Fibroblast of skin of scalp (primary cell): ENCODE measurements at places on chromosomes 1 and 21.

- DNase-seq = no peak
These were observed 3.9 kb upstream of the TNFRSF4 start for GRCh38 chr1:1217621-1218523.

GRCh38 chr21:34796518-34797200 is 127.9 kb downstream of the CLIC6 start:
- DNase-seq = no peak

GRCh38 chr1:92749024-92749634 is 35.8 kb downstream of the EVI5 start:
- DNase-seq = peak; percentile 67

DNA sequence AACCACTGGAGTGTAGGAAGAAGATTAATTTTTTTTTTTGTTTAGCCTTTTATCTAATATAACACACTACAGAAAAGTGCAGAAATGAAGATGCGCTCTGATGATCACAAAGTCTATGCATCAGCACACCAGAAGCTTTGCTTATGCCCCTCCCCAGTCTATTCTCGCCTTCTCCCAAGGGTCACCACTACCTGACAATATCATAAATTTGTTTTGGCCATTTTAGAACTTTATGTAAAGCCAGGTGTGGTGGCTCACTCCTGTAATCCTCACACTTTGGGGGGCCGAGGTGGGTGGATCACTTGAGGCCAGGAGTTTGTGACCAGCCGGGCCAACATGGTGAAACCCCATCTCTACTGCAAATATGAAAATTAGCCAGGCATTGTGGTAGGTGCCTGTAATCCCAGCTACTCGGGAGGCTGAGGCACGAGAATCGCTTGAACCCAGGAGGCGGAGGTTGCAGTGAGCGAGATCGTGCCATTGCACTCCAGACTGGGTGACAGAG is 231.3 kb downstream of the FOXD2 start:
- no peak for DNase-seq

GRCh38 chr1:37930246-37931101 is 16.4 kb downstream of the INPP5B start:
- no peak for DNase-seq

- no peak for DNase-seq
These were observed 5.1 kb upstream of the OLFML2B start for GRCh38 chr1:162028726-162029125.

- DNase-seq = no peak
These were observed 43.3 kb downstream of the IL23R start for GRCh38 chr1:67209521-67209920.

GRCh38 chr1:246301553-246302250 is 205.4 kb downstream of the SMYD3 start:
- no peak for DNase-seq

- DNase-seq = no peak
These were observed 131.9 kb upstream of the KCNJ6 start for GRCh38 chr21:38048167-38048566.

DNA sequence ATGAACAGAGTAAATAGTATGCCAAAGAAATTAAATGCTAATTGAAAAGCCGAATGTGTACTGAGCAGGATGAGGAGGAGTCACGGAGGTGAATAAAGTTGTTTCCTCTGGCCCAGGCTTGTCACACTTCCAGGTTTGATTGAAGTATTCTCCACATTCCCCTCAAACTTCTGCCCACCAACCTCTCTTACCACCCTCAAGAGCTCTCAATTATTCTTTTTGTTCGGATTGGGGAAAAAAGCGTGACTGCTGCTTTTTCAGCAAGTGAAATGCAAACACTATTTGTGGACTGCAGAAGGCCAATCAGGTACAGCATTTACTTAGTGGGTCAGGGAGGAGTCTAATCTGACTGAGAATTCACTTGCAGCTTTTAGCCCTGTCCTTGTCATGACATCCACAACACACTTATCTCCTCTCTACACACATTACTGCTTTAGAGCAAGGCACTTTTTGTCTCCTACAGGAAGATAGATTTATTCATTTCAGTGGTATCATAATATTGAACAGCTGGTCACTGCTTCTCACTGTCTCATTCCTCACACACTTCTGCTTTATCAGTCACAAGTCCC is 375.6 kb upstream of the PRMT6 start:
- DNase-seq = no peak

GRCh38 chr1:92291372-92291999 is 7.3 kb downstream of the GLMN start:
- DNase-seq = peak; percentile 62

DNA sequence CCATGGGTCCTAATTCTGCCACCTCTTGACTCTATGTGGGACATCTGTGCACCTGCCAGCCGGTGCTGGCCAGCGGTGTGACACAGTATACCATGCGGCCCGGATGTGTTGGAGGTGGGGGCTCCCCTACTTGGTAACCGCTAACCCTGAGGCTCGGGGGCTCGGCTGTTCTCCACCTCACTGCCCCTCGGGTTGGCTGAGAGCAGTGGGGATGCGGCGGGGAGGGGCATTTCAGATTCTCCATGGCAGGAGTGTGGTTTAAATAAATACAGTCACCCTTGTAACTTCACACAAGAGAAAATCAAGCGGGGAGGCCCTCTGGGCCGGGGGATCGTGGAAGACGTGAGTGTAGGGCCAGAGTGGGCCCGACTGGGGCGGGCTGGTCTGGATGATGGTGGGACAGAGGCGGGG is 11.0 kb downstream of the KRTAP10-1 start:
- no peak for DNase-seq

DNA sequence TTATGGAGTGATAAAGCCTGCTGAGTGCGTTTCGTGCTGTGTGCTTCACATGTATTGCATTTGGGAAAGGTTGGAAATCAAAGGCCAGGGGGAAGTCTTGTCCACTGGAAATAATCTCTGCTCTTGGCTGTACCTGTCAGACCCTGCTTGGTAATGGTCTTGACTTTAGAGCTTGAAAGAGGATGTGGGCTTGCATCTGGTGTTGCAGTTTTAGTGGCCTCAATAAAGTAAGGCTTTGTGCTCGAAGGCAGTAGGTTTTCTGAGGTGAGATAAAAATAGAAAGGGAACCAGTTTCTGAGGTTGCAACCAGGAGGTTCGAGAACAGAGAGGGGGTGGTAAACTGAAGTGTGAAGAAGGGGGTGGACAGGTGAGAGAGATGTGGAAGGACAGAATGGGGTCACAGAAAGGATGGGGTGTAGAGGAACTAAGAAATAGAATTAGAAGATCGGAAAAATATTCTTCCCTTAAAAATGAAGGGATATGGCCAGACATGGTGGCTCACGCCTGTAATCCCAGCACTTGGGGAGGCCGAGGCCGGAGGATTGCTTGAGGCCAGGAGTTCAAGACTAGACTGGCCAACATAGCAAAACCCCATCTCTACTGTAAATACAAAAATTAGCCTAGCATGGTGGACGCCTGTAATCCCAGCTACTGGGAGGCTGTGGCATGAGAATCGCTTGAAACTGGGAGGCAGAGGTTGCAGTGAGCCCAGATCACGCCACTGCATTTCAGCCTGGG is 1.5 kb downstream of the S100PBP start:
- no peak for DNase-seq

DNA sequence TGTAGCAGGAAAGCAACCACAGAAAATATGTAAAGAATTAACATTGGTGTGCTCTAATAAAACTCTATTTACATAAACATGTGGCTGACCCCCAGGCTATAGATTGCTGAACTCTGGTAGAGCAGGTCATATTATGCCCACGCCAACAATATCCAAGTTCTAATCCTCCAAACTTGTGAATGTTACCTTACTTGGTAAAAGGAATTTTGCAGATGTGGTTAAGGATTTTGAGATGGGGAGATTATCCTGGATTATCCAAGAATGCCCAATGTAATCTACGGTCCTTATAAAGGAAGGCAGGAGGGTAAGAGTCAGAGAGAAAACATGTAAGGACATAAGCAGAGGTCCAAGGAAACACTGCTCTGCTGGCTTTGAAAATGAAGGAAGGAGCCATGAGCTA is 201.0 kb downstream of the USH2A start:
- peak; percentile 46 for DNase-seq

DNA sequence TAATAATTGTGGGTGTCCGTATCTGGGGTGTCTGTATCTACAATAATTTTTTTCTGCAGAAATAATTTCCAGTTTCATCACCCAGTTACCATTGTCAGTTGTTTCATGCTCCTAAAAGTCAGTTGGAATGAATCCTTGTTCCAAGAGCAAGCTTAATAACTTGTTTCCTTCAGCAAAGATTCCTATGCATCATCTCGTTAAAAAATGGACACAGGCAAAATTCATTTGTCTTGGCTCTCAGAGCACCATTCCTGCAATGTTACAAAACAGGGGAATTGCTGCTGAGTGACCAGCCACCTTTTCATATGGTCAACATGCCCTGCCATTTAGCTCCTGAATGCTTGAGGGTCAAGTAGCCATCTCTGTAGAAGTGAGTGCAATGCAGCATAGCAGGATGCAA is 393.4 kb downstream of the KCNT2 start:
- DNase-seq = no peak

DNA sequence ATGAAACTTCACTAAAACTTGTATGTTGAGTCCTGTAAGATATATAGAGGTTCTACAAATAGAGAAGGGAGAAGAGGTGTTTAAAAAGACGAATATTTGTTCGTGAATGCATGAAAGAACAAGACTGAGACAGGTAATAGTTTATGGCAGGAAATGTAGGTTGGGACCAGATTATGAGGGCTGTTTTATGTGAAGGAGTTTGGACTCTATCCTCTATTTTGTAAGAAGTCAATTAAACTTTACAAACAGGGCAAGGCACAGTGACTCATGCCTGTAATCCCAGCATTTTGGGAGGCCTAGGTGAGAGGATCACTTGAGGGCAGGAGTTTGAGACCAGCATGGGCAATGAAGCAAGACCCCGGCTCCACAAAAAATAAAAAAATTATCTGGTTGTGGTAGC is 5.7 kb downstream of the SLC35A3 start:
- no peak for DNase-seq

DNA sequence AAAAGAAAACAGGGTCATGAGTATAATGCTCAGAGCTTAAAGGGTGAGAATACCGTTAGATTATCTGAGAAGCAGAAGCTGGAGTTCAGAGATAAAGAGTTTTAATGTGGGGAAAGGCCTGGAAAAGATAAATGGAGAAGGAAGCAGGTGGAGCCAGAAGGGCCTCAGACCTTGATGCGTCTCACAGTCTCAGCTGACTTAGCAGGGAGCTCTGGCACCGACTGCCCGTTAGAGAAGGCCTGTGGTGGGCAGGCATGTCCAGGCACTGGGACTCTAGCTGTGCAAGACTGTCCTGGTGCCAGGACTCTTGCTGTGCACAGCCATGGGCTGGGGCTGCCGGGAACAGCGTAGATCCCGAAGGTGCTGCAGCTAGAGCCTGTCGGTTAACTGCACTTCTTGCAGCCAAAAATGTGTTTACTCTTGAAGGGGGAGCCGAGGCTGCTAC is 3.8 kb upstream of the SLAMF9 start:
- no peak for DNase-seq

- no peak for DNase-seq
These were observed 42.9 kb upstream of the MAN1A2 start for GRCh38 chr1:117324357-117324756.

GRCh38 chr1:232622378-232622777 is 7.6 kb downstream of the SIPA1L2 start:
- DNase-seq = no peak

DNA sequence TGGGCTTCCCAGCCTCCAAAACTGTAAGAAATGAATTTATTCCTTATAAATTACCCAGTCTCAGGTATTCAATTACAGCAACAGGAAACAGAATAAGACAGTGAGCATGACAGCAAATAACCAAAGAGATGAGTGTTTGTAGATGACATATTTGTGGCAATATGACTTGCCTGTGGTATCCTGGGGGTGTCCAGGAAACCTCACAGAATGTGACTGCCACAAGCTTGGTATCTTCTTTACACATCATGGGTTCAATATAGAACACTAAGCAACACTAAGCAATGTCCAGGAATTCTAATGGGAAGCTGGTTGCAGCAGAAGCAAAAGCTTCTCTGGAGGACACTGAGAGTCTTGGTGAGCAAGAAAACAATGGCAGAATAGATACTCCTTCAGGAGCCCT is 236.4 kb upstream of the BEND5 start:
- DNase-seq = peak; percentile 44

DNA sequence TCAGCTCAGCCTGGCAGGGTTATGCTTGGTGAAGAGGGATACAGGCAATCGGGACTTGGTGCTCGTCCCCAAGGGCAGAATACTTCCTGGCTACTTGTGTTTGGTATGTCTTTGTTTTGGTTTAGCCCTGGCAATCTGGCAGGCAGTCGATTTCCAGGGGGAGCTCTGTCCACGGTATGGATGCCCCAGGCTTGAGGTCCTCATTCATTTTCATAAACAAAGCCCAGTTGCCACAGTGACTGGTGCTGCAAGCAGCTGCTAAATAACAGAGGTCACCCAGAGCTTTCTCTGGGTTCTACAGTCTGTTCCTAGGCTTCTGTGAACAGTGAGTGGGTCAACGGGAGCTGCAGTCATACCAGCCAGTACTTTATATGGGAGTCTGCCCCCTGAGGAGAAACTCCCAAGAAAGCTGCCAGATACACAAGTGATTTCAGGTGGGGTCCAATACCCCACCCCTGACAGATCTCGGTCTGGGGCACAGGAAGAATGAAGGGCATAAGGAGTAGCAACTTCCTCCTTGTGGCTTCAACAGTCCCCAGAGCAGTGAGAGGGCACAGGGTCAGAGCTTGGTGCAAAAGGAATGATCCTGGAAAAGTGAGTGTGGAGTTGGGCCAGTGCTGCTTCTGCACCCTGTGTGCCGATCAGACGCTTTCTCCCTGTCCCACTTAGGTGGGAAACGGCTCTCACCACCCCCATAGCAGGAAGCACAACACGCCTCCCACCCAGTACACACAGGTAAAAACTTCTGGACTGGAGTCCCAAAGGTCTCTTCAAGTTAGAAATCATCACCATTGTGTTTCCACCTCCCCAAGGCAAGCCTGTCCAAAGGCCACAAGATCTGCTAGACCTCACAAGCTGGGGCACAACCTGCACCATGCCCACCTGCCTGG is 55.5 kb downstream of the TGFBR3 start:
- peak; percentile 77 for DNase-seq

DNA sequence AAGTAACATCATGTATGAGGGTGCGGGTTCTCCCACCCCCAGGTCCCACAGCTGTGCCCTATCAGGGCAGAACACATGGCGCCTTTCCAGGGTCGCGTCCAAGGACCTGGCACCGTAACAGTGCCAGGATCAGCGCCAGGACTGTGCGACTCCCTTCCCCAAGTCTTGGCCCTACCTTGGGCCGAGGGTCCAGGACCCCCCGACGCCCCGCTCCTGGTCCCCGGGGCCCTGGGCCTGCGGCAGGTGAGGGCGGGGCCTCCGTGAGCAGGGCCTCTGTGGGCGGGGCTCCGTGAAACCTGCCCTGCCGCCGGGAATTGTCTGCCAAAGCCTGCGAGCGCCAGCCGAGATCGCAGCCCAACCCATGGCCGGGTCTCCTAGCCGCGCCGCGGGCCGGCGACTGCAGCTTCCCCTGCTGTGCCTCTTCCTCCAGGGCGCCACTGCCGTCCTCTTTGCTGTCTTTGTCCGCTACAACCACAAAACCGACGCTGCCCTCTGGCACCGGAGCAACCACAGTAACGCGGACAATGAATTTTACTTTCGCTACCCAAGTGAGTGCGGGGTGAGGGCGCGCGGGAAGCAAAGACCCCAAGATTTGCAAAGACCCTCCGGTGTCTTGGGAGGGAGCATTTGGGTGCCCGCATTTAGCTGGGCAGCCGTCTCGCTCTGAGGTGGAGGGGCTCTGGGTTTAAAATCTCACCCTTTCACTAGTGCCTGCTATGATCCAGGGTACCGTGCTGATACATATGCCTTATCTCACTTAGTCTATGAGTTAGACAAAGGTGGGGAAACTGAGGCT is at the start of gene RHBG:
RHBG (plus strand) TSS at position 323 of the 796 bp plus-strand sequence; CDS start at position 362, 39 bp downstream.
- DNase-seq = no peak
